Activated CD8-positive, alpha-beta memory T cell treated with anti-CD3 and anti-CD28 coated beads for 1 hour (primary cell): ENCODE measurements at places on chromosomes 6 and 20.

- DNase-seq, result no peak
Measured at GRCh38 chr6:41625442-41625841, 12.8 kb upstream of the MDFI start.

DNA sequence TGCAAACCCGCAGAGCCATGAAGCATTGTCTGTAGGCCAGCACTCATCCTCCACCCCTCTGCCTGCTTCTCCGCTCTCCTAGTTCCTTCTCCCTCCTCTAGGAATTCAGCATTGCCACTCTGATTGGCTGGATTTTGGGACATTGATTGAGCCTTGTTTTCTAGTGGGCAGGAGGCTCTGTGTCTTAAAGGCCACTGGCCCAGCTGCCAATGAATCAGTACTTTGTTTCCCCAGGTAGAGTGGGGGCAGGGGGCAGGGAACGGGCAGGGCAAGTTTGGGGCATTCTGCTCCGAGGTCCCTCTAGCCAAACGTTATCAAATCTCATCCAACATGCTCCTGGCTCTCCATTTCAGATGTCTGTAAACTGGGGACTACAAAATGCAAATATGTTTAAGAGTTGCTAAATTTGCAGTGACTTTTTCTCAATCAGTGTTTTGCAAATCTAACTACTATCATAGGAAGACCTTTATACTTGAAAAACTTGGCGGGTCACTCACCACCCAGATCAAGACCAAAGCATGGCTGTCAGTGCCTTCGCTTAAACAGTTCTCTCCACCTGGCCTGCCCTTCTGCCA is 10.4 kb upstream of the BPI start:
- no peak for DNase-seq

DNA sequence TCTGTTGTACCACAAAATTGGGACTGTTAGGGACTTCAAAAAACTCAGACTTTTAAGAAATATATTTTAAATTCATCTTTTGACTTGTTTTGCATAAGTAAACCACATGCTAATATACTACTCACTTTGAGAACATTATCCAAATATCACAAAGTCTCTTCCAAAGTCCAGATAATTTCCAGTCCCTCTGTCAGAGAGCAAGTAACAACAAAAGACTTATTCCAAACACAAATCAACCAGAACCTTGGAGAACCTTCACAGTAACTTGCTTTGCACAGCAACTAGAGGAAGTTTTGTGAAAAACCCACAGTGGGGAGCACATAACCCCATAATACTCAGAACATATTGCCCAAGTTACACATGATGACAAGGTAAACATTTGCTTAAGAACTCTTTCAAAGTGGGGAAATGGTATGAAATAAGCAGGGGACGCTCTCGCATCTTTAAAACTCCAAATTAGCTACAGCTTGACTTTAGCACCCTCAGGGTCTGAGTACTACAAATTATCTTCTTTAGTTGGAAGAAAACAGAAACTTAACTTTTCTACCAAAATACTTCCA is 37.8 kb downstream of the CENPW start:
- DNase-seq, result no peak

DNA sequence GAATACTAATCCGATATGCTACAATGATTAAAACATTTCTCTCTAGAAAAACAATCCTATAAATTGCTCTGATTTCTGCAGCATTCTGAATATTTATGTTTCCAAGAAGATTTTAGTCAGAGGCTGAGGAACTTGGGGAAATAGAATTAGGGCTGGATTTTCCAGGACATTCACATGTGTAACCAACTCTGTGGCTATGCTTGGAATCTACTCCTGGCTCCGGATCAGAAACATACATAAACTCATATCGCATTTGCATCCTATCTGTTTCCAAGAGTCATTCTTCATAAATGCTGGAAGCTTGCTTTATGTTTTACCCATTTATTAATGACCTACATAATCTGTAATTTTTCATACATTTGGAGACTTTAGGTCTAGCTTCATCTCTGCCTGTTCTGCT is 459.9 kb upstream of the MARCKS start:
- DNase-seq, result no peak

DNA sequence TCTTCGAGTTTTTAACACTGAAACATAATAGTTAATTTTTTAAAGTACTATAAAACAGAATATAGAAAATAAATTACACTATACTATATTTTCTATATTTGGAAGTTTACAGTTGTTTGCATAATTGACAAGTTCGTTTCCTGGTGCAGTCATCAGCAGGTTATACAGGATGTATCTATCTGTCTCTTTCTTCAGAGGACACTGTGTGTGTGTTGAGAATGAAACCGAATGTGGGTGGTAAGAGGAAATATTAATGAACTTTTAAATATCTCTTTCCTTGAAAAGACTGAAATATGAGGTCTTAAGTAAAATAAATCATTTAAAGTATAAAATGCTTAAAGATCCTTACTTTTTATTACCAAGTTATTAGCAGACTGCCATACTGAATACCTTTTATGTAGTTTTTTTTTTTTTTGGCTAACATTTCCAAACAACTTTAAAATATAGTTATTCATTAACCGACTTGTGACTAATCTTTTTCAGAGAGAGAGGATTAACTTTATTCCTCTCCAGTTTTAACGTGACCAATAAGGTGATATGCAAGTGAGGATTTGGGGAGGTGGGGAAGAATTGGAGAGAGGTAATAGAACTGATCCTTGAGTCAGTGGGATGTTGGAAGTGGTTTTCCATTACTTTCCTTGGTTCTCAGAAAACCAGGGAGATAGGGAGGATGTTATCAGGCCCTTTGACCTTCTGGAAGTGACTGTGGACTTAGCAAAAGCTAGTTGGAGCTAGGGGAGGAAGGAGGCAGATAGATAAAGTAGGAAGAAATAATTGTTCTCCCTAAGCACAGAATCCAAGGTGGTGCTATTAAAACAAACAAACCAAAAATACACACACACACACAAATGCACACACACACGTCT is 380.0 kb upstream of the FLRT3 start:
- DNase-seq, result no peak

DNA sequence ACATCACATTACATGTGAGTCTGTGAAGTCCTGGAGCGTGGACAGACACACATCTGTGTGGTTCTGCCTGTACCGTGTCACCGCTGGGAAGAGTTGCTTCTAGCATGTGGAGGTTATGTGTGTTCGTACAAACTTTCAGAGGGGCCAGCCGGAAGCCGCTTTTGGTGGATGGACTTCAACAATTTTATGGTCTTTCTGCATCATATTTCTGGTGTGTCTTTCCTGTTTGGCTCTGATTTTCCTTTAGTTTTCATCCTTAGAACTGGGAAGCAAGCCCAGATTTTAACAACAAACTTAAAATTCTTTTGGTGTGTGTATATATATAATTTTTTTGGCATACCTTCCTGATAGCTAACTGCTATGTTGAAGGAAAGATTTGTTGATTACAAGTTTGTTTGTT is 71.2 kb downstream of the TIAM2 start:
- DNase-seq, result no peak

DNA sequence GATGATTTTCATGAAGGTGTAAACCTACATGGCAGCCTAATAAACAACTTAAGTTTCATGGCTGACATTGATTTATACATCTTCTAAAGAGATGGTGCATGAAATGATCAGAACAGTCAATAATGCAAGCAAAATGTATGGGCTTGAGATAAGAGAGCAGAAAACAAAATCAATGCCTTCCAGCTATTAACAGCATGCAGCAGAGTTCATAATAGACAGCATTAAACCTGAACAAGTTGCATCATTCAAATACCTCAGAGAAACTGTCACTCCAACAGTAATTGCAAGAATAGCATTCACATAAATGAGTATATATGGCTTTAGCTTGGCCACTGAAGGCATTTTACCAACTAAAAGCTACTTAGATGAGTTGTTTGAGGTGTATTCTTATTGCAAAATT is 319.6 kb upstream of the ARID1B start:
- no peak for DNase-seq

- no peak for DNase-seq
Measured at GRCh38 chr6:138719011-138719635, 54.4 kb upstream of the CCDC28A start.

DNA sequence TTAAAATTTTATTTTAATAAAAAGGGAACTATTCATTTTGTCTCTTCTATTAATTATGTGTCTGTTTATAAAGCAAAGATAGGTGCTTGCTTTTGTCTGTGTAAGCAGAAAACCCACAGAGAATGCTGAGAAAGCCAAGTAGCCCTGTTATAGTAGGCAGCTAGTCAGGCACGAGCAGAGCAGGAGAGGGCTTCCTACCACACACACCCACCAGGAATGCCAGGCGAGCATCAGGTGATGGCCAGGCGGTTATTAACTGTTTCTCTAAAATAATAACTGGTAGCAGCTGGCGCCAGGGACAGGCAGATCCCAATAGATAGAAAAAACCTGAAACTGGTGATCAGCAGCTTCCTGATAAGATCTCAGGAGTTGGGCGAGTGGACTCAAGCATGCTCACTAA is 15.7 kb downstream of the C6orf15 start:
- no peak for DNase-seq

DNA sequence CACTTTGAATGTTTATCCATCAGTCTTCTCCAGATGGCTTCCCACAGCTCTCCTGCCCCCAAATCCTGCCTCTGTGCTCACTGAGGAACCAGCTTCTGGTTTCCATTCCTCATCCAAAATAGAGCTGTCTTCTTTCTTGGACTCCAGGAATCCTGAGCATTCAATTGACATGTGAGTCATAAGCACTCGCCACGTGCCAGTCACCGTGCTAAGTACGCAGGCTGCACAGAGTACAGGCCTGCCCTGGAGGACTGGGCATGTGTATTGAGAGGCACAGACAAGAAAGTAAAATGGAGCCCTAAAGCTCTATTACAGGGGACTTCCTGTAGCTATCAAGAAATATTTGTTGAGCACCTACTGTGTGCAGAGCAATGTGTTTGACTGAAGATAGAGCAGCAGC is 39.7 kb upstream of the LRFN2 start:
- DNase-seq, result no peak

- DNase-seq, result no peak
Measured at GRCh38 chr6:63558278-63558677, 14.0 kb upstream of the LOC128125822 start.

DNA sequence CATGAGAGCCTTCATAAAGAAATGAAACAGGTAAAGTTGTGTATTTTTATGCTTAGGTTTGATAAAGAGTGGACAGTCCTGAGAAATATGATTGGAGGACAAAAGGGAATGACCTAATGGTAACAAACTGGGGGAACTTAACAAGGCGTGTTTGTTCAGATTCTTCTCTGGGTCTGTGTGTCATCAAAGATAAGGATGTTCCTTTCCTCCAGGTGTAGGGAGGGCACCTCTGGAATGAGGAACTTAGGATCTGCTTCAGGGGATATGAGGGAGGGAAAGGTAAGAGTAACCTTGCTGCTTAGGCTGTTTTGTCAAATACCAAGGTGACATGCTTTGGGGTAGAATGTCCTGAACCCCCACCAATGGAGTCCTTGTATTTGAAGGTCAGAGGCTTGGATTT is 291.9 kb downstream of the KCNQ5 start:
- DNase-seq, result no peak

DNA sequence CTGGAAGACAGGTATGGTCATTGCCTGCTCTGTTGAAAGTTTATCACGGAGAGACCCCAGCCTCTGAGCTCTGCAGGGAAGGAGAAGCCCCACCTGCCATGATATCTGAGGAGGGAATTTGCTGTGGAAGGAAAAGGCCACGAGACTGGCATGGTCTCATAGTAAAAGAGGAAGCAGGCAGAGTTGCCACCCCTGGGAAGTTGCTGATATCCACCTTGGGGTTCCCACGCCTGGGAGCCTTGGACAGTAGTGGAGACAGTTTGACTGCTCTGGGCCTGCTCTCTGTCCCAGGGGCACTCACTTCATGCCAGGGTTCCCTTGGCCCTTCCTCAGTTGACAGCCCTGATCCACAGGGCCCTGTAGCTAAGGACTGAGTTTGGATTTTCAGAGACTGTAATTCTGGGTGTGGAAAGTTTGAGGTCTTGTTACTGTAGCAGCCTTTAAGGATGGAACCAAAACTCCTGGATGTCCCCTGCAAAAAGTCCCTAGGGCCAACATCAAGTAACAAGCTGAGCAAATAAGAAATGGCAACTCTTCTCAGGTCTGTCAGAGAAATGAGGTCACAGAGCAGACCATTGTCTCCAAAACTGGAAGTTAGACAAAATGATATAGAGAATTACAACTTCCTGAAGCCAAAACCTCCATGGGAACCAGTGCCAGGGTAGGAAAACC is 6.9 kb upstream of the SIRPB1 start:
- no peak for DNase-seq

DNA sequence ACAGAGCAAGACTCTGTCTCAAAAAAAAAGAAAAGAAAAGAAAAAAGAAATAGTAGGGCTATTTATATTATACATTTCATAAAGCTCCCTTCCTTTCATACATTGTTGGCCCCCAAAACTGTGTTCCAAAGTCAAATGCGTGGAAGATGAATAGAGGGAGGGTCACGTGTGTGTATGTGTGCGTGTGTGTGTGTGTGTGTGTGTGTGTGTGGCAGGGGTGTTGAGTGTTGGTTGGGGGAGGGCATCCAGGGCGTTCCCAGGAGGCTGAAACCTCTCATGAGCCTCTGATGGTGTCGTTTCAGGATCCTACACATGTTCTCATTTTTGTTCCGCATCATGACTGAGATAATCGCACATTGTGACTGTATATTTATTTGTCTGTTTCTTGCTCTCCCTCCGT is 7.8 kb upstream of the BPIFB1 start:
- no peak for DNase-seq

- no peak for DNase-seq
Measured at GRCh38 chr20:845226-845868, 11.8 kb downstream of the FAM110A start.

DNA sequence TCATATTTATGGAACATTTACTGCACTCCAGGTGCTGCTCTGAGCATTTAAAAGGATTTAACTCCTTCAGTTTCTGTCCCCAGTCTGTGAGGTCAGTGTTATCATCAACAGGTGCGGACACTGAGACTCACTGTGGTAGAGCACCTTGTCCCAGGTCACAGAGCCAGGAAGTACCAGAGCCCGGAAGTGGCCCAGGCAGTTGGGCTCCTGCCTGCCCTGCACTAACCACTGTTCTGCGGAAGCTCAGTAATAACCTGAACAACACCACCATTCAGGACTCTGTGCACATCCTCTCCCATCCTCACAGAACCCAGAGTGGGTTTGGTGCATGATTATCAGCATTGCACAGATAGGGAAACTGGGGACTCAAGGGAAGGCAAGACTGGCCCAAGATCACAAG is 16.8 kb upstream of the SIRPG start:
- DNase-seq, result no peak

- no peak for DNase-seq
Measured at GRCh38 chr20:58822149-58822548, 28.6 kb downstream of the GNAS-AS1 start.

- no peak for DNase-seq
Measured at GRCh38 chr6:108841377-108841855, 6.8 kb upstream of the ARMC2 start.

- DNase-seq, result no peak
Measured at GRCh38 chr6:15364401-15365037, 118.7 kb downstream of the JARID2 start.

DNA sequence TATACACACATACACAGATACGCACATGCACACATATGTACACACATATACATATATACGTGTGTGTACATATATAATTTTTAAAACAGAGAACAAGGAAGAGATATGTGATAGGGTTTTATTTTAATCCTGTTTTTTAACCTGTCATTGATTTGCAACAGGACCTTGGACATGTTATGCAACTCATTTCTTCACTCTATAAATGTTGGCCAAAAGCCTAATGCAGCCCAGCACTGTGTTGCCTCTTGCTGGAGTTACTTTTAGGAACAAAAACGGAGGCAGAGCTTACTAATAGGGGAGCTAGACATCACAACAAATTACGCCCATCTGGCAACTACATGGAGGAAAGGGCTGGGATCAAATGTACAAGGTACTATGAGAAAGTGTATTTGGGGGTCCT is 179.9 kb upstream of the TAB2 start:
- no peak for DNase-seq
